ENCODE measurements at places on chromosomes 4 and X.

- no peak for DNase-seq
These were observed 19.8 kb downstream of the ATP8A1 start for GRCh38 chr4:42637104-42637503.

DNA sequence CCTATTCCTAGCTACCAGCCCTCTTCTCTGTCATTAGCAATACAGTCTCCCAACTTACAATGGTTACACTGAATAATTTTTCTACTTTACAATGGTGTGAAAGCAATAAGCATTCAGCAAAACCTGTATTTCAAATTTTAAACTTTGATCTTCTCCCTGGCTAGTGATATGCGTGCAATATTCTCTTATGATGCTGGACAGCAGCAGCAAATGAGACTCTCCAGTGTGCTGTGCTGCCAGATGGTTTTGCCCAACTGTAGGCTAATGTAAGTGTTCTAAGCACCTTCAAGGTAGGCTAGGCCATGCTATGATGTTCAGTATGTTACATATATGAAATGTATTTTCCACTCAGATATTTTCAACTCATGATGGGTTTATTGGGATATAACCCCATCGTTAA is 5.9 kb upstream of the GAR1 start:
- DNase-seq, result no peak

- no peak for DNase-seq
These were observed 36.8 kb downstream of the ANK2 start for GRCh38 chr4:113086172-113086695.

- no peak for DNase-seq
These were observed 477 bp downstream of the FGF5 start for GRCh38 chr4:80266902-80267380.

DNA sequence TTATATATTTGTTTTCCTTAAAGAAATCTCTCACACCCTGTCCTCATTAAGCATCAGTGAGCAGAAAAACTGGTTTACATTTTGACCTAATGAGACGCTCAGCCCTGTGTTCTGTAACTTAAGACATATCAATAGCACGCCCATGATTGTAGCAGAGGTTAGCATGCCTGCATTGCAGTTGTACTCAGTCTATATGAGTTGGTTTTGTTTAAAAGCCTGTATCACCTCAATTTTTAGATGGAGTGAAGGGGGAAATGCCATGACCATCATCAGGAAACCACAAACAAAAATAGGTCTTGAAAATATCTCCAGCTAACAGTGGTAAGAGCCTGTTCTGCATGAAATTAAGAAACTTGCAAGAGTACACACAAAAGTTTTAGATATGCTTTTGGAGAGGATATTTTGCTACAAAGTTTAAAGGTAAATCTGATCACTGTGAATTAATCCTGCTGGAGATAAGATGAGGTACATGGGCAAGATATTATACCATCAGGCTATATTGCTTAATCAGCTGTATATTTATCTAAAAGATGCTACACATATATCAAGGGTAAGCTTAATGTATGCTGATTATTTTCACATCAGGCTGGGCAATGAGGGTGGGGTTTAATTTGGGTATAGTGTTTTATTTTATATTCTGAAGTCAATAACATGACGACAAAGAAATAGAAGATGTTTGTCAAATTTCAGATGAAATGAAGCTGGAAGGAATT is 13.1 kb upstream of the COQ2 start:
- DNase-seq, result no peak

- DNase-seq, result no peak
These were observed 448.7 kb downstream of the MID1IP1 start for GRCh38 chrX:39249999-39250398.

DNA sequence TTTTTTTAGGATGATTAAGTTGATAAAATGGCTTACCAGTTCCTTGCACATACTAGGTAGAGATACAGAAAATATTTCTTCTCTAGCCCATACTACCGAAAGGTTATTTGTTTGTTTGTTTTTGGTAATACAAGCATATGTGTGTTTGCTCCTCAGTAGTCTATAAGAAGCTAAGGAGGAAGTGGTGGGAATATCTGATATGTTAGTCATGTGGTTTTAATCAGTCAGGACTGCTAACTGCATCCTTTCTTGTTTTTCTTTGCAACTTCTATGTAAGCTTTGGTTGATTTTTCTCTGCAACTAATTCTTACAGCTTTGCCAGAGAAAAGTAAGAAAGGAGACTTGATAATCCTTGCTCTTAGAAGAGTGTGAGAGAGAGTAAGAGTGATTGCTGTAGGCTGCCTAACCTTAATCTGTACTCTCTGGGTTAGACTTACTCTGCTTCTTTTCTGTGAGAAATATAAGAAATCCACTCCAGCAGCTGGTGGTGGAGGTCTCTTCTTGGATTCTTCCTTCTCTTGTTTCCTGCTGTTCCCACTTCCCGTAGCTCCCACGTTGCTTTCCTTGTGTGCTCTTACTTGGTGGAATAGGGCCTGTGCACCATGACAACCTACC is 28.3 kb downstream of the SEPTIN11 start:
- no peak for DNase-seq

Data from NCI-H1930 (cell line).